IPS DF 19.7 (cell line): ENCODE measurements at places on chromosomes 12 and 14.

DNA sequence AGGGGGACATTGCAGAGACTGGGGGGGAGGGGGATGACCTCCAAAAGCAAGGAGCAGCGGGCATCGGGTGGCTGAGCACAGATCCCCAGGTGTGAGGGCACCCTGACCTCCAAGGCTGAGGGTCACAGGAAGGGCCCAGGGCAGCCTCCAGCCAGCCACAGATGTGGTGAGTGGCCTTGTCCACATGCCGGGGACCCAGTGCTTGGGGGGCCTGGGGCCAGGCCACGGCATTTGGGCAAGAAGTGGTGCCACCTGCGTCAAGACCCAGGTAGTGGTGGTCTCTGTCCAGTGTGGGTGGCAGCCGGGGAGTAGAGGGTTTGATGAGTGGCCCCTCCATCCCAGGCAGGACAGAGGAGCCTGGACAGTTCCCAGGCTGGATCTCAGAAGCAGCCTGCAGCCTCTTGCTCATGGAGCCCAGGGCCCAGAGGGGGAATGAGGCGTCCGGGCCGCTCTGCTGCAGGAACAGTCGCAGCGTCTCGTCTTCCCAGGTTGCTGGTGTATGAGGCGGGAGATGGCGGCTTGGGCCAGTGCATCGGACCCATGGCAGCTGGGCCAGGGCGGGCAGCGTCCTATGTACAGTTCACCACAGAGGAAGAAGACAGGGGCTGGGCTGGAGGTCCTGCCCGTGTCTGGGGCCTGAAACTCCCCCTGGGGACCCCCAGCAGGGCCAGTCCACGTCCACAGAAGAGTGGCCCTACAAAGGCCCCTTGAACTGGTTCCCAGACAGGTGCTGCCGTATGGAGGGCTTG lies 33.5 kb downstream of the CCNK start:
- no peak for DNase-seq

- no peak for DNase-seq
Measured at GRCh38 chr12:104888481-104888880, 69.6 kb downstream of the SLC41A2 start.

DNA sequence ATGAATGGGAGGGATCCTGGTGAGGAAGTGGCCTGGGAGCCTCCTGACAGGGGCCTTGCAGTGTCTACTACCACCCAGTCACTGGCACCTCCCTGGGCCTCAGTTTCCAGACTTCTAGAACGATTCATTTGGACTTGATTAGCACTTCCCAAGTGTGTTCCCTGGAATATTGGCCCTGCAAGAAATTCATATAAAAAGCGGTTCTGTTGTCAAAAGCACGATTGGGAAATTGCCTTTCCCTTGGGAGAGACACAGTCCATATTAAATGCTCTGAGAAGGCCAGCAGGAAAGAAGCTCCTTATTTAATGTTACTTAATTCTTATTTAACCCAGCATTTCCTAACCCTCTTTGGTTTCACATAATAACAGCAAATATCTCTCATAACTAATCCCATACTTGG lies 61.9 kb downstream of the DRAM1 start:
- DNase-seq, result no peak

DNA sequence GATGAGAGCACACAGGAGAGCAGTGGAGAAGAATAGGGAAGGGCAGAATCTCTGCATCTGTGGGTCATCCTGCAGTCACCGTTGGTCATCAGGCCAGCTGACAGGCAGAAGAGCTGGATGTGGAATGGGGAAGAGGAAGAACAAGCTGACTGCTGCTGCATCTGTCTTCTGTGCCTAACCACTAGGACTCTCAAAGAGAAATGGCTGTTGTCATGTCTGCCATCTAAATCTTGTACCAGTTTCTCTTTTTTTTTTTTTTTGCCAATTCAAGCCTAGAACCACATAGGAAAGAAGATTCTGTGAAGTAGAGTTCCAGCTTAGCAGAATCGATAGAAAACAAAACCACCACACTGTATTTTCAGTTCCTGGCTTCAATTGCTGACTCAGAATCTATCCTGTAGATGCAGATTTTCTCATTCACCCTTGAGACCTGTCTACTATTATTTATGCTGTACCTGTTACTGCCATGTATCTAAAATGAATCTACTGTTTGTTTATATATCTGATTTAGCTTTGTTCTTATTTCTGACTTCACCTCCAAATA lies 421.9 kb upstream of the PRICKLE1 start:
- no peak for DNase-seq

GRCh38 chr14:65294816-65295215 lies 117.7 kb upstream of the FUT8 start:
- no peak for DNase-seq

GRCh38 chr12:130632642-130633041 lies 83.5 kb downstream of the RIMBP2 start:
- DNase-seq, result no peak

GRCh38 chr12:64569923-64570691 lies 40.2 kb upstream of the RASSF3 start:
- no peak for DNase-seq

DNA sequence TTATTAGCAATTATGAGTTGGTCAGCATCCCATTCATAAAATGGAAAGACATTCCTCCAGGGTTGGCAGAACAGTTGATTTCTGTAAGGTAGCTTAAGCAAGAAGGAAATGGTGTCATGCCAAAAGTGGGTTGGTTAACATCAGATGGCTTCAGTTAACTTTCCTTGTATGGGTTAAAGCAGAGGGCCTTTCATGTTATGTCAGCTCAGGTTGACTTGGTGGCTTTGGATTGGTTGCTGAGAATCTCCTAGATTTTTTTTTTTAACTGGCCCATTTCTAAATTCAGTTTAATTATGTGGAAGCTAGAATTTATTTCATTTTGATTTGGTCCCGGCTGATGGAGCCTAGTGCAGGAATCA lies 87.8 kb downstream of the BBS10 start:
- DNase-seq, result no peak

DNA sequence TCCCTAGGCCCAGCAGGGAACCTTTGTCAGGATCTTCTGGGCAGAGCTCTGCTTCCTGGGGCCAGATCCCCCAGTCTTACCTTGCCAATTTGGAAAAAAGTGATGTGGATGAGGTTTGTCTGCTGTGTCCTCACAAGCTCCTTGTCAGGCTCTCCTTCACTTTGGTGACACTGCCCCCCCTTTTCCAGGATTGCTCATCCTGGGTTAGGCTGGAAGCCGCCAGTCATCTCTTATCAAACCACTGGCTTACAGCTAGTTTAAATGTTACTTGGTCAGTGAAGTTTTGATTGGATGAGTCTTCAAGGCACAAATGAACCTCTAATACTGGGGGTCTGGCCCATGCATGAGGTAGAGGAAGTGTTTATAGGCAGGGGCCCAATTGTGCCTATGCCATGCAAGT lies 15.3 kb downstream of the NYNRIN start:
- DNase-seq, result no peak

- DNase-seq, result peak; percentile 12
Measured at GRCh38 chr14:104604458-104605449, at the start of gene TMEM179. Gene TMEM179 (minus strand): TSS chr14:104604772. CDS start chr14:104604741, 31 bp downstream.

DNA sequence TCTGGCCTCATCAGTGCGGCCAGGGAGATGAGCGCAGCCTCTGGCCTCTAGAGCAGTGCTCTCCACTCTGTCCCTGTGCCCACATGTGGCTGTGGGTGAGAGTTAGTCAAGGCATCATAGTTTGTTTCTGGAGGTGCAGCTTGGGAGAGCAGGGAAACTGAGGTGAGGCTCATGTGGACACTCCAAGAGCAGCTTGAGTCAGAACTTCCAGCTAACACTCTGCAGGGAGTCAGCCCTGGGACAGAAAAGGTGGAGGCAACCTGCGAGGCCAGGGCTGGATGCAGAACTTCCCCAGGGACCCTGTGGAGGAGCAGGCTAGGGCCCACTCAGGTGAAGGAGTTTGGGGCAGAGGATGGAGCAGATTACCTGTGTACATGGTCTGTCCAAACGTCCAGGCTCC lies 10.8 kb downstream of the ISCA2 start:
- no peak for DNase-seq

- no peak for DNase-seq
Measured at GRCh38 chr14:61575551-61576150, 119.7 kb upstream of the HIF1A start.

DNA sequence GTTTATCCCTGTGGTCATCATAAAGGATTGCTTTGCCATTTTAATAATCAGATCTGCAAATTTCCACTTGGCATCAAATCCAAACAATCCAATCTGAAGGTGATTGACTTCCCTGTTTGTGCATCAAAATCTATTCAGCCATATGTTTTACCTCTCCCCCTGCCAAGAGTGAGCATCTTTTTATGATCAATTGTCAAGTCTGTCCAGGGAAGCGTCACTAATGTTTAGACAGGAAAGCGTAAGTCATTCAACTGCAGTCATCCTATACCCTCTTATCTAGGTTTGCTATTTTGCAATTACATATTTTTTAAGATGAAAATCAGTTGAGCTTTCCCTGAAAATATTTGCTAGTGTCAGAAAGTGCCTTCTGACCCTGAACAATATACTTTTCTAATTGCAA lies 1224.1 kb upstream of the SEL1L start:
- DNase-seq, result no peak

- DNase-seq, result no peak
Measured at GRCh38 chr14:76761136-76761959, at the start of gene VASH1. Gene VASH1 (plus strand): TSS chr14:76761468. CDS start chr14:76762822, 1,354 bp downstream.

- DNase-seq, result no peak
Measured at GRCh38 chr12:89156340-89156739, 196.0 kb downstream of the DUSP6 start.

- DNase-seq, result no peak
Measured at GRCh38 chr14:43003845-43004244, 1397.2 kb downstream of the LRFN5 start.

DNA sequence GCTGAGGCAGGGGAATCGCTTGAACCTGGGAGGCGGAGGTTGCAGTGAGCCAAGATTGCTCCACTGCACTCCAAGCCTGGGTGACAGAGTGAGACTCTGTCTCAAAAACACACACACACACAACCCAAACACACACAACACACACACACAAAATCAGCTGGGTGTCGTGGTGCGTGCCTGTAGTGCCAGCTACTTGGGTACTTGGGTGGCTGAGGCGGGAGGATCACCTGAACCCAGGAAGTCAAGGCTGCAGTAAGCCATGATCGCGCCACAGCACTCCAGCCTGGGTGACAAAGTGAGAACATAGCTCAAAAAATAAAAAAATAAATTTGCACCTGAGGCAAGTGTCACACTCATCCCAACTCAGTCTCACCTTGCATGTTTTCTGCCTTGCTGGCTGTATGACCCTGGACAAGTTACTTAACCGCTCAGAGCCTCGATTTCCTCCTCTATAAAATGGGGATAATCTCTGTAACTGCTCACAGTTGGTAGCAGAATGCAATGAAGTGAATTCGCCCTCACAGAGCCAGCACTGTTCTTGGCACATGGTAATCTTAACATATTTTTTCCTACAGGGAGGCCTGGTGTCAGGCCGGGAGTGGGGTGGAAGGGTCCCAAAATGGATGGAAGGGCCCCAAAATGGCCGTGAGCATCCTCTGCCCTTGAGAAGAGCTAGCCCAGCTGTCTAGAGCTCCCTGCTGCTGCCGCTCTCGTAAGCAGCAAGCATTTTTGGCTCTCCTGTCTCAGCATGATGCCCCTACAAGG lies 630 bp upstream of the HNF1A start:
- no peak for DNase-seq

DNA sequence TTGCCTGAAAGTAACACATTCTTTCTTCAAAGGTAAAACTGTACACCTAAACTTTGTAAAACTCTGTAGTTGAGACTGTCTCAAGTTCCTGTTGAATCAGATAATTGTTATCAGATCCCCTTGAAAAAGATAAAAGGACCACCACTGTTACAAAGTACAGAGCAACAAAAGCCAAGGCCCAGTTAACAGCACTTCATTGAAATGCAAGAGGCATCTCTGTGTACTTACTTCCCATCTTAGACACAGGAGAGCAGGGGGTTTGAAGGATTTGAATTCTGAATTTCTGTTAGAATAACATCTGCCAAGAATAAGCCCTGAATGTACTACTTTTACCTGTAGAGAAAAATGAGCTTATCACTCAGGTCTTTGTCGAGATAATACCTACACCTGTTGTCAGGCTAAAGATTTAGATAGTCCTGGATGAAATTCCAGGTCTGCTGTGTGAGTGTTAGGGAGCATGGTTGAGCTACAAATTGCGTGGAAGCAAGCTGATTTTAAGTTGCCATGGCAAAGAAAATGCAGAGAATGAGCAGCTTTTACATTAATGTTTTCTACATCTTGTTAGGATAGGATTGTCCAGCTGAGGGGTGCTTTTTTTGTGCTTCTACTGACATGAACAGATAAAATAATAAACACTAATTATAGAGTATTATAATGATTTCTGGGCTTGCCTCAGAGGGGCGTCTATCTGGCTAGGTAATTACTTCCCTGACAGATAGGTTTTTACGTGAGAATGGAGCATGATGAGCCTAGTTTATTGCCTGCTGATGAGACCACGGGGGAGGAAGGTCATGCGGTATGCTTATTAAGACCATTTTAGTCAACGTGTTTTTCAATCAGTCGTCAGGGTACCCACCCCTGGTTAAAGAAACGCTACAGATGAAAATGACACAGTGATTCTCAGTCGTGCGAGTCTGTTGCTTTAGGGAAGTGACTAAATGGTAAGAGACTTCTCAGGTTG lies 309.2 kb downstream of the PAWR start:
- DNase-seq, result no peak

GRCh38 chr12:96995861-96996260 lies 88.8 kb downstream of the NEDD1 start:
- no peak for DNase-seq

- DNase-seq, result no peak
Measured at GRCh38 chr12:89760783-89761182, 52.1 kb upstream of the ATP2B1 start.

DNA sequence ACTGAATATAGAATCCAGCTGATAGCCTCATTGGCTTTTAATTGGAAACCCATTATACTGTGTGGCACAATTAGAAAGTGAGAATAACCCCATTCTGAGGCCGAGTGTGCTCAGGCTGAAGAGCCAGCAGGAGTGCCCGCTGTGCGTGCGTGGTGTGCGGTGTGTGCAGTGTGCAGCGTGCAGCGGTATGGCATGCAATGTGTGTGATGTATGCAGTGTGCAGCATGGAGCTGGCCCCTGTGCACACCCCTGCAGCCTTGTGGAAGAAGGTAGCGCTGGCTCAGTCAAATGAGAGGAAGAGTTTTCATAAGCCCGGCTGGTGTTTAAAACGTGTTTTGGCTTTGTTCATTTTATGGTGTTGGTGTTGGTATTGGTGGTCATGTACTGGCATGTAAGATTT lies 22.9 kb downstream of the CKB start:
- no peak for DNase-seq

DNA sequence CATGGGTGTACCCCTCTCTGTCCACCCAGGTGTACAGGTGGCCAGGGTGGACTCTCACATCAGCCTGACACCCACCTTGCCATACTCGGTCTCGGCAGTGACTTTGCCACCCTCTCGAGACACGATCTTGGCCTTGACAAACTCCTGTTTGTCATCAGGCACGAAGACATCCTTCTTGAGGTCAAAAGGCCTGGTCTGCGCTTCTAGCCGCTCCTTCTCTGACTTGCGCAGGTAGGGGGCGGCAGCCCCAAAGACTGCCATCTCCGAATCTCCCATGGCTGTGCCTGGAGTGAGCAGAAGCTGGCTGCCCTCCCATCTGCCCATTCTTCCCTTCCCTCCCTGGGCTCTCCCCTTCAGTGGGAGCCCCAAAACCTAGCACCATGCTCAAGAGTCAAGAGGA lies 2.0 kb downstream of the MYH7 start:
- DNase-seq, result no peak

- no peak for DNase-seq
Measured at GRCh38 chr12:20368651-20369304, 441 bp downstream of the PDE3A start.
